ENCODE measurements at places on chromosomes 11 and 22.

DNA sequence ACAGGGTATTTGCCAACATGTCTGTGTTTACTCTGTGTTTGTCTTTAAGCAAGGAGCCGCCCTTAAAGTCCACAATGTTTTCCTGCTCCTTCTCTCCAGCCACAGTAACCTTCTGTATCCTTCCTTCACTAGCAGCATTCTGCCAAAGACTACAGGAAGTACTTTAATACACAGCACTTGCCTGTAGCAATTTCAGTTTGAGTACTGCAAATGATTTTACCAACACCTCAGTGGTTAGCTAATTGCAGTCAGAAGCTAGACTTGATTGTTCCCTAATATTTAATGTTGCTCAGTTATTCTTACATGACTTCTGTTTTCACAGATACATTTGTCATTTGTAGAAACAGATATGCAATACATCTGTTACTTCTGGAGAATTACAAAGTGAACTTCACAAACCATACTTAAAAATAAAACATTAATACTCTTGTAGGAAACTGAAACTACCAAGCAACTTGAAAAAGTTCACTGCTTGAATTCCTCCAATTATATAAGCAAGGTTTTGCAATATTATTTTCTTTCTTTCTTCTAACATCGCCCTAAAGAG, 69.1 kb downstream of the FCHSD2 start:
- DNase-seq = no peak

GRCh38 chr11:45919806-45920530, 2.3 kb upstream of the PEX16 start:
- DNase-seq = no peak

GRCh38 chr22:43859176-43859575, 3.1 kb downstream of the SULT4A1 start:
- no peak for DNase-seq

DNA sequence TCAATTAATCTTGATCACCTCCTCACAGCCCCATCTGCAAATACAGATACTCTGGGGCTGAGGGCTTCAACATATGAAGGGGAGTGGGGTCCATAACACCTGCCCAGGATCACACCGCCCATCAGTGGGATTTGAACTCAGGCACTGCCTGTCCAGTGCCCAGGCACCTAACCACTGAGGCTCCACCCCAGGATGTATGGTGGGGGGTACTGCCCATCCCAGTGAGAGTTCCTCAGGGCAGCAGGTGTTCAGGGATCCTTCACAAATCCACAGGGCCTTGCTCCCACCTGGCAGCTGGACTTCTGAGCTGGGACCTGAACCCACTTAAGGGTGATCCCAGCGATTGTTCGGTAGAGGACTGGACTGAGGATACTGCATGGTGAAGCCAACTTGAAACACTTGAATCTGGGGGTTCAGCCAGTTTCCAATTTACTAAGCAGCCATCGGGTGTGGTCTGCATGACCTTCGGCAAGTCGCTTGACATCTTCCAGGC, 33.3 kb downstream of the PRDM11 start:
- DNase-seq = no peak

DNA sequence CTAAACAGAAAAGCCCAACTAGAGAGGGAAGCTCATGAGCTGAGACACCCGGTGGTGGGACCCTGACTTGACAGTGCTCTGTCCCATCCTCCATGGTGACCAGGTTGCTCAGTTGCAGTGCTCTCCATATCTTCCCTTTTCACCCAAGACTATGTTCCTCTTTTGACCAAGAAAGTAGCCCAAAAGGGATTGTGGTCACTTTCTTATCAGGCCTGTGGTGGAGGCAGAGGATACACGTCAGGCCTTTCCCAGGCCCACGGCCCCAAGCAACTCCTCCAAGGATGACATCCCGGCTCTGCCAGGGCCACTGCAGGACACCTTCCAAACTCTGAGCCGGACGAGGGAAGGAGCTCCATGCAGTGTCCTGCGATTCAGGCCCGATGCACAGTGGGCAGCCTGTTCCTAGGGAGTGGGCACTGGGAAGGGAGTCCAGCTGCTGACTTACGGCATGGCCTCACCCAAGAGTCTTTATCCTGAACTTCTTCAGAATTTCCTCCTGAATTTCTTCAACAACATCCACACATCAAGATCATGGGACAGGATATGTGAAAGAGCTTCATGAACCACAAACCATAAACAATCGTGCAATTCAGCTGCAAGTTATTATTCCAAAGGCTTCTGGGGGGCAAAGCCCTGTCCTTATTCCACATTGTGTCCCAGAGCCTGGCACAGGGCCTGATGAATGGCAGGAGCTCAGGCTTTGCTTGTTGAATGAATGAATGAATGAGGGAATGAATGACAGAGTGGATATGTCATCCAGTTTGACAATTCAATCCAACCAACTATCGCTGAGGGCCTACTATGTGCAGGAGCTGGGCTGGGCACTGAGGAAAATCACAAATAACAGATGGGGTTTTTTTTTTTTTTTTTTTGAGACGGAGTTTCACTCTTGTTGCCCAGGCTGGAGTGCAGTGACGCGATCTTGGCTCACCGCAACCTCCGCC, 36.0 kb upstream of the MYH9 start:
- no peak for DNase-seq

- no peak for DNase-seq
Observed at GRCh38 chr11:57490456-57491248, 24.9 kb downstream of the SLC43A1 start.

GRCh38 chr11:77126861-77127234, 1.2 kb upstream of the MYO7A start:
- no peak for DNase-seq

GRCh38 chr22:29510542-29510941, 30.5 kb downstream of the NEFH start:
- DNase-seq = no peak

DNA sequence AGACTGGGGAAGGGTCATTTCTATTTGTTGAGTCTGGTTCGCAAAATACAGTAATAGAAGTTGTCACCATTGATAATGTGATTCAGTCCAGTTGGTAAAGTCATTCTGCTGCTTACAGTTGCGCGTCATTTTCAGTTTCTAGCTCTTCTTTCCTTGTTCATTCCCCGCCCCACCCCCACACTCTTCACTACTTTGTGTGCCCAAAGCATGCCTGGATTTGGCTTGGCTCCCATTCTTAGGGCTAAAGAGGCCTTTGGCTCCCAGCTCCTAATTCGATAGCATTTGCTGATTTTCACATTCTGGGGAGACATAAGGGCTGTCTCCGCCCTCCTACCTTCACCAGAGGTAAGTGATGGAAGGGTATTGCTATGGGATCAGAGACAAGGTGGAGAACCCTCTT, 43.0 kb downstream of the CECR2 start:
- DNase-seq = no peak

GRCh38 chr22:40036591-40037225, 42.0 kb downstream of the FAM83F start:
- no peak for DNase-seq

DNA sequence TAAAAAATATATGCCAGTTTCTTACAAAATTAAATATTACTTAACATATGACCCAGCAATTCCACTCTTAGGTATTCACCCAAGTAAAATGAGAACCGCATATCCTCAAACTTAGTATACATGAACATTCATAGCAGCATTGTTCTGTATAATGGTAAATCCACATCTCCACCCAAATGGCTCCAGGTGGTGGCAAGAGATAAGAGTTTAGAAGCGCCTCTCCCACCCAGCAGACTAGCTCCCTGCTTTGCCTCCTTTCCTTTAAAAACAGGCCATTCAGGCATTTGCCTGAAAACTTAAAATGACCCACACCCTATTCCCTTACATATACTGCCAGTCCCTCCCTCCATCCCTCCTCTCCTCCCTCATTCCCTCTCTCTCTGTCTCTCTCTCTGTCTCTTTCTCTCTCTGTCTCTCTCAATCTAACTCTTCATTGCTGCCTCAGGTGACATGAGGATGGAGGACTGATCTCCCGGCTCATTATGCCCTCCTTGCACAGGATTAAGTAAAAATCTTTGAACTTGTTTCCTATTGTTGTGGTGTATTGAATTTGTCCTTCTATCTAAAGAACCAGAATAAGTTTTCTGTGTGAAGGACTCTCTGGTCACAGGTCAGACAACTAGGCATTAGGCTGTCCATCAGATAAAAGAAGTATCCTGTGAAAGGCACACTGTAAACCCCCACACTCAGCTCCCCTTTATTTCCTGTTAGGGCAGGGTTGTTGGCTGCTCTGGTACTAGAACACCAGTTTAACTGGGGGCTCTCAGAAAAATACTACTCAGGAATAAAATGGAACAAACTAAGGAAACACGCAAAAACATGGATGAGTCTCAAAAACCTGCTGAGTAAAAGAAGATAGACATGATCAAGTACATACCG, 48.3 kb downstream of the RRP8 start:
- no peak for DNase-seq

GRCh38 chr11:87320123-87320522, 282.4 kb downstream of the TMEM135 start:
- no peak for DNase-seq

DNA sequence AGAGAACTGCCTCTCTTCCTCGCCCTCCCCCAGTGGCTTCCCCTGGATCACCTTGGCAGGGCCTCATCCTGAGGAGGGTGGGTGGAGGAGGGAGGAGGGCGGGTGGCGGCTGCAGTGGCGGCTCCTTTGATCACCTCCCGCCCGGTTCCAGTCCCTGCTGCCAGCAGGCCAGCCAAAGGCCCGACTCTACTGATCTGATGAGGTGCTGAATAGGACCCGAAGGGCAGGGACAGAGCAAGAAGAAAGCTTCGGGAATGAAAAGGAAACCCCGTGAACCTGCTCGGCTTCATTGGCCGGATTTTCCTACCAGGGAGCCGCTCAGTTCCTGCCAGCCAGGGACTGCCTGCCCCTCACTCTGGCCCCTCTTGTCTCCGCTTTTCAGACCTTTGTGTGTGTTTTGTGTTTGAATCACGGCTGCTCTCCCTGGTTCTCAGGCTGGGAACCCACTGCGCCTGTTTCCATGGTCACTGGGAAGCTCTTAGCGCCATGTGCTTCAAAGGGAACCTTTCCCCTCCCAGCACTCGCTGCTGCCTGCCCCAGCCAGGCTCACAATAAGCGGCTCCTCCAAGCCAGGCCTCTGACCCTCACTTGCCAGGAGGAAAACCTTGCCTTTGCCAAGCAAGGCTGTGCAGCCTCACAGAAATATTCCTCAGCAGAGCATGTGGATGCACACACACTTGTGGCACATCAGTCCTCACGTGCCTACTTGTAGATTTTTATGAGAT, 56.8 kb downstream of the C22orf31 start:
- no peak for DNase-seq

- DNase-seq = no peak
Observed at GRCh38 chr11:46293641-46294103, 16.2 kb downstream of the CREB3L1 start.
